ENCODE measurements at places on chromosomes 7 and 10. TPM values are rescaled to one million over a fixed set of nuclear protein-coding genes. Genes with fewer than 3 reads are reported as not detected.
A peak's percentile ranks its signal among the peaks of the same experiment; 100 is the strongest.

- no peaks in the 10 kb centered on the region for H3K27me3 ChIP-seq
- no peaks in the 10 kb centered on the region for H3K36me3 ChIP-seq
Observed at GRCh38 chr7:104530251-104530650, 201.8 kb downstream of the LHFPL3 start.

GRCh38 chr7:43577485-43577951 is 5.4 kb upstream of the STK17A start:
- no peak overlapping the region for H3K27ac ChIP-seq
- DNase-seq, result no peak
- no peaks in the 10 kb centered on the region for H3K36me3 ChIP-seq
- peaks cover 5% of the 10 kb centered on the region for H3K4me1 ChIP-seq
- H3K27me3 ChIP-seq, result no peaks in the 10 kb centered on the region
- H3K4me3 ChIP-seq, result no peak overlapping the region

DNA sequence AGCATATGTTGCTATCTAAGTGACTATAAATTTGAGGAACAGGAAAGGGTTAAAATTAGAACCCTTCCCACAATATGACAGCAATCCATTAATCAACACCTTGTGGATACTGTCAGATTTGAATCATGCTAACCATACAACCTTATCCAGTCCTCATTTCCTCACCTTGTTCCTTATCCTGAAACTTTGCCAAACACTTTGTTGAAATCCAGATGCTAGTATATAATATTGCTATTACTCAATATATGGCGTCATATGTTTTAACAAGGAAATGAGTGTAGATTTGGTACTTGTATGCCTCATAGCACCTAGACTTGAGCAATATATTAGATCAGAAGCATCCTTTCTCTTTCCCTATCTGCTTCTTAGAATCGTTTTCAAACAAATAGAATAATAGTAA is 66.3 kb upstream of the SLC25A13 start:
- no peaks in the 10 kb centered on the region for H3K4me1 ChIP-seq
- no peak overlapping the region for H3K27ac ChIP-seq
- no peak for DNase-seq
- no peak overlapping the region for H3K4me3 ChIP-seq
- H3K27me3 ChIP-seq, result no peaks in the 10 kb centered on the region

- H3K27ac ChIP-seq, result no peak overlapping the region
- DNase-seq, result peak; percentile 39
- H3K4me3 ChIP-seq, result no peak overlapping the region
- H3K36me3 ChIP-seq, result no peaks in the 10 kb centered on the region
- H3K4me1 ChIP-seq, result peaks cover 8% of the 10 kb centered on the region
- peaks cover 3% of the 10 kb centered on the region for H3K27me3 ChIP-seq
Observed at GRCh38 chr10:43595739-43596298, 10.4 kb upstream of the ZNF485 start.

PSMG3 gene
- total RNA-seq, result 70.4 TPM

BAG3 gene
- total RNA-seq, result 0.97 TPM

CARD11 gene
- 87.2 TPM for total RNA-seq

DENND2A gene
- not detected for total RNA-seq

INHBA gene
- not detected for total RNA-seq
